ENCODE measurements at places on chromosomes 6 and 20. TPM values are rescaled to one million over a fixed set of nuclear protein-coding genes. Genes with fewer than 3 reads are reported as not detected.

- peaks cover 46% of the 10 kb centered on the region for H3K27me3 ChIP-seq
- peaks cover 29% of the 10 kb centered on the region for H3K36me3 ChIP-seq
- peaks cover 28% of the 10 kb centered on the region for H3K4me1 ChIP-seq
- no peak for DNase-seq
Measured at GRCh38 chr20:21391972-21392352, 5.4 kb downstream of the NKX2-4 start.

GRCh38 chr20:24181151-24181550, 192.6 kb upstream of the GGTLC1 start:
- H3K4me1 ChIP-seq = no peaks in the 10 kb centered on the region
- peaks cover 9% of the 10 kb centered on the region for H3K27me3 ChIP-seq
- H3K27ac ChIP-seq = no peak overlapping the region
- H3K4me3 ChIP-seq = no peak overlapping the region
- H3K36me3 ChIP-seq = no peaks in the 10 kb centered on the region

The KHDC1L gene
- total RNA-seq = not detected

DNA sequence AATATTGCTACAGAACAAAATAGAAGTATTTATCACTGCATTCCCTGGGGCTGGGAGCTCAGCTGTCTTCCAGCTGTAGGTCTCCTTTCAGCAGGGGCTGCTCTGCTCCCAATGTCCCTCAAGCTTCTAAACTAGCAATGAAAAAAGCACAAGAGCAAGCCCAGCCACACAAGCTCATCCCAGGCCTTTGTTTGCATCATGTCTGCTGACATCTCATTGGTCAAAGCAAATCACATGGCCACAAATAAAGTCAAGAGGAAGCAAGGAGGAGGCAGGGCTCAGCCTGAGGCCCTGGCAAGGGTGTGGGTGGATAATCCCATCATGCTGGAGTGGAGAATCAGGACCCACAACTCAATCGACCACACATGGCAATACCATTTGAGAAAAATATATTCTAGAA, 2.2 kb upstream of the BFSP1 start:
- H3K27me3 ChIP-seq = peaks cover 11% of the 10 kb centered on the region
- peaks cover 3% of the 10 kb centered on the region for H3K36me3 ChIP-seq
- H3K4me3 ChIP-seq = peak overlapping the region; percentile 17
- no peak overlapping the region for H3K27ac ChIP-seq
- H3K4me1 ChIP-seq = peaks cover 45% of the 10 kb centered on the region

The ADGRF5 gene
- not detected for total RNA-seq

The KCNQ5 gene
- total RNA-seq = 12.6 TPM

The PPP1R14C gene
- not detected for total RNA-seq

- H3K4me3 ChIP-seq = no peak overlapping the region
- no peak overlapping the region for H3K27ac ChIP-seq
- no peak for DNase-seq
- no peaks in the 10 kb centered on the region for H3K36me3 ChIP-seq
- no peaks in the 10 kb centered on the region for H3K27me3 ChIP-seq
- no peaks in the 10 kb centered on the region for H3K4me1 ChIP-seq
Measured at GRCh38 chr6:162416831-162417537, 310.6 kb downstream of the PRKN start.

The GPR63 gene
- total RNA-seq = 3.2 TPM

DNA sequence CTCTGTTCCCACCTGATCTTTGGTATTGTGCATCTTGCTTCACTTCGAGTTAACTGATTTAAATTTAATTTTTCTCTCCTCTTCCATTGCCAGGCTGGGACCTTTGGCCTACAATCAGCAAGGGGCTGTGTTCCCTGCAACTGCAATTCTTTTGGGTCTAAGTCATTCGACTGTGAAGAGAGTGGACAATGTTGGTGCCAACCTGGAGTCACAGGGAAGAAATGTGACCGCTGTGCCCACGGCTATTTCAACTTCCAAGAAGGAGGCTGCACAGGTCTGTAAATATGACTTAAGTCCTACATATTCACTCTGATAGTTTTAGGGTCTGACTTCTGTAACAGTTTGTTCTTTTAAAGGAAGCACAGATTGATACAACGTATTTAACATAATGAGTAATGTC, 412.4 kb downstream of the ARHGAP18 start:
- H3K4me3 ChIP-seq = no peak overlapping the region
- H3K27me3 ChIP-seq = peaks cover 11% of the 10 kb centered on the region
- H3K36me3 ChIP-seq = no peaks in the 10 kb centered on the region
- H3K4me1 ChIP-seq = no peaks in the 10 kb centered on the region
- no peak overlapping the region for H3K27ac ChIP-seq
- no peak for DNase-seq

- H3K36me3 ChIP-seq = peaks cover 10% of the 10 kb centered on the region
- H3K4me1 ChIP-seq = peaks cover 30% of the 10 kb centered on the region
- no peaks in the 10 kb centered on the region for H3K27me3 ChIP-seq
- no peak overlapping the region for H3K4me3 ChIP-seq
- DNase-seq = no peak
Measured at GRCh38 chr20:47557791-47558190, 56.1 kb downstream of the NCOA3 start.

All from activated T-helper 1 cell treated with anti-CD3 and anti-CD28 coated beads, Interleukin-12 subunit alpha, Interleukin-12 subunit beta, Interleukin-2, Interleukin-4 antibody, amounts not matched to agents 30 ng/mL and 10 ng/mL and 1 ng/mL, durations not matched to agents 14 hours and 24 hours and 36 hours (primary cell).